ENCODE measurements at places on chromosomes 2 and 18.

DNA sequence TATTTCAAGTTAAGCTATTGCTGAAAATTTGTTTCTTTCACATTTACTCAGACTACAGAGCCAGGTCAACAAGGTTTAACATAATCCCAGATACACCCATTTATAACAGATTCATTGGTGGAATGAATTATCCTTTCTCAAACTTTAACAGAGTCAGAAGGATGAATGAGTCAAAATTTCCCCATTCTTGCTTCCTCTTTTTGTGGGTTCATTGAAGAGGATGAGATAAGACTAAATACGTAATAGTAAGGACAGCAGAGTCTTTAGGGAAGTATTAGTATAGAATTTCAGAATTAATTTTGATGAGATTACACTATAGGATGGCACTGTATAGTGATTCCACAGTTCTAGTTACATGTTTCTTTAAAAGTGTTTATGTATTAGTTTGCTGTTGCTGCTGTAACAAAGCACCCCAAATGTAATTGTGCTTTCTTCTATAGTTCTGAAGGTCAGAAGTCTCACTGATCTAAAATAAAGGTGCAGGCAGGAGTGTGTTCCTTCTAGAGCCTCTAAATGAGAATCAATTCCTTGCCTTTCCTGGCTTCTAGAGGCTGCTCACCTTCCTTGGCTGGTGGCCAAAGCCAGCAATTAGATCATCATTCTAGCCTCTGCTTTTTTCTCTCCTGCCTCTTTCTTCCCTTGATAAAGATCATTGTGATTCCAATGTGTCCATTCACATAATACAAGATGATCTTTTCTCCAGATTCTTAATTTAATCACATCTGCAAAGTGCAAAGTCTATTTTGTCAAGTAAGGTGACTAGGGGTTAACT is 309.3 kb upstream of the PIK3C3 start:
- no peak for DNase-seq

- no peak for DNase-seq
Observed at GRCh38 chr2:156156580-156156979, 175.9 kb downstream of the NR4A2 start.

DNA sequence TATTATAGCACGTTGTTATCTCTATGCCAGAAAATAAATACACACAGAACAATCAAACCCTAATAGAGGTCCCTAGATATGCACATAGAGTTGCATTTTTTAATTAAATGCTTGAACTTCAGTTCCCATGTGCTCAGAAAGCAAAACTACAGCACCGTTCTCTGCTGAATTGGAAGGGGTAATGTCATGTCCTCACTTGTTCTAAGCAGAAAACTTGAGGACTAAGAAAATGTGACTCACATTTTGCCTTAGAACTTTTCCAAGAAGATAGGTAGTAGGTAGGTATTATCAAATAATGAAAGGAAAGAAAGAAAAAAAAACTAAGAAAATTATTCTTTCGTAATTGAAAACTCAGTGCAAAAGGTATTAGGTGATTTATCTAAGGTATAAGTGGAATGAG is 607.3 kb downstream of the ERBB4 start:
- no peak for DNase-seq

DNA sequence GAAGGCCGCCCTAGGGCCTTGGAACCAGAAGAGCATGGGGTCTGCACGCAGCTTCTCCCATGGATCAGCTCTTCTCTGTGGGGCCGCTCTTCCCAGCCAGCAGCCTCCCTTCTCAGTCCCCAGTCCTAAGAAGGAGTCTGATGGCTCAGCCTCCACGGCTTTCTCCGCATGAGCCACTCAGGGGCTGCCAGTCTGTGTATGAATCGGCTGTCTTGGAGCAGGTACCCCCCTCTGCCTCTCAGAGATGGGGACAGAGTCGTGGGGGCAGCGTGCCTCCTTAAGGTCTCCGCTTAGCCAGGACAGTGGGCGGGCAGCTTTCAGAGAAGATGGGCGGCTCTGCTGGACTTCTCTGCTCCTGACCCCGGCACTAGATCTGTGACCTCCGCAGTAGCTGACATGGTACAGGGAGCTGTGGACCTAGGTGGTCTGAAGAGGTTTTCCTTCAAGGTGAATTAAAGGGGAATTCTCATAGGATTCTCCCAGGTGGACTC is 21.6 kb downstream of the INPP5D start:
- no peak for DNase-seq

- DNase-seq = no peak
Observed at GRCh38 chr2:142714600-142714999, 162.9 kb upstream of the KYNU start.

- DNase-seq = no peak
Observed at GRCh38 chr2:183803596-183803995, 679.4 kb downstream of the NUP35 start.

DNA sequence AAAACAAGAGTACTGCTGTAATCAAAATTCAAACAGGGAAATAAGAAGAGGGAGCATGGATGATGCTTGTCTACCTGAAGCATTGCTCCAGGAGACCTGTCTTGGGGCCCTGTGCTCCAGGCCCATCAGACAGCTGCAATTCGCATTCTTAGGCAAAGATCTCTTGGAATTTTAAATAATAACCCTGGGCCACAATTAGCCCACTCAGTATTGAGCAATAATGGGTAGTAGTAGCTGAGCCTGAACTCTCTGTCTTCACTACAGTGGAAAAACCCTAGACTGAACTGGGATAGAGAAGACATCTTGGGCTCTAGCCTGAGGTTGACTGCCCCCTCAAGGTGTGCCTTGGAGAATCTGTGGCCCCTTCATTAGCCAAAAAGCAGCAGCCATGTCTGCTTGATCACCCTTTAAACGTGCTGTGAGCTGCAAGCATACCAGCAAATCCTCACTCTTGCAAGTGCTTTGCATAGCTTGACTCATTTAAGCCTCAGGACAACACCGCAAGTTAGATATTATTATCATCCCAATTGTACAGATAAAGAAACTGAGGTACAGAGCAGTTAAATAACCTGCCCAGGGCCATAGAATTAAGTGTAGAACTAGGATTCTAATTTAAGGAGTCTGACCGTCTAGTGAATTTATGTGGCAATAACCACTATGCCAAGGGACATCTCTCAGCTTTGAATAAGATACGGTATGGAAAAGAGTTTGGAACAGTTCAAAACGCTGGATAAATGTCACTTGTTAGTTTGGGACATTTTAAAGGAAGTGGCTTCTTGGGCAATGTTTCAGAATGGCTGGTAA is 69.0 kb downstream of the DDX1 start:
- no peak for DNase-seq

DNA sequence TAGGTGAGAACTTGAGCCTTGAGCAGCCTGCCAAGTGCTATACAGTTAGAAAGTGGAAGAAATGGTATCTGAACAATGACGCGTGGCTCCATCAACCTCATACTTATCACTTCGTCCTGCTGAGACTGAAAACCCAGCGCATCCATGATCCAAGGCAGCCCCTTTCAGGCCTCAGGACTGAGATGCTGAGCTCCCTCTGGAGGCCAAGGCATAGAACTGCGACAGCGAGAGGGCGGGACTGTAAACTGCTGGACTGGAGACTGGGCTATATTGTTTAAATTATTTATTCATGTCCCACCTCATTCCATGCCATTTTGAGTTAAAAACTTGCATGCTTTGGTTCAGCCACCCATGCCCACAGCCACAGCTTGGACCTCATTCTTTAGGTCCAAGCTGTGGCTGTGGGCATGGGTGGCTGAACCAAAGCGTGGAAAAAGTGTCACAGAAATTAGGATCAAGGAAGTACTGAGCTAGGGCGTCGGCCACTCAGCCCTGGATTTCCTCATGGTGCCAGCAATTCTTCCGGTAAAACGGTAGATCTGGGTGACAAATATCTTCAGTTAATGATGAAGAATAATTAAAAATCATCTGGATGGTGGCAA is 195.5 kb downstream of the L3MBTL4 start:
- no peak for DNase-seq

DNA sequence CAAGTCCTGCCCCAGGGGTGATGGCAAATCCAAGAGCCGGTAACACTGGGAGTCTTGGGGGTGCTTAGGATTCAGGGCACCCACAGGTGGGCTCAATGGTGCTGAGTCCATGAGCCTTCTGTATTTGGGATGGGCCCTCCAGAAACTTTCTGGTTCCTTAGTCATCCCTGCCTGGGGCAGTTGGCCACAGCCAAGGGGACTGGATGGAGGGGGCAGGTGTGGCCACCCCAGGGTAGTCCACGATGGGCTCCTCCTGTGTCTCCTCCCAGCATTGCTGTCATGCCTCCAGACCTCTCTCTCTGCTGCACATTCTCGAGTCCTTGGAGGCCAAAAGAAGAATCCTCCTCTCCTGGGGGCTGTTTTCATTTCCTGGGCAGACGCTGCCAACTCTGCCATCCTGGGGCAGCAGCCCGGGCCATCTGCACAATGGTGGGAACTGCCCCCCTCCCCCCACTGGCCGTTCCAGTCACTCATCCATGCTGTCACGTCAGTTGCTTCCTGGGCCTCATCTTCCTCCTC is 158.0 kb upstream of the TWIST2 start:
- DNase-seq = no peak

GRCh38 chr2:131488306-131489205 is 3.6 kb downstream of the MZT2A start:
- no peak for DNase-seq

GRCh38 chr2:48265169-48266030 is 264.6 kb upstream of the STON1 start:
- DNase-seq = no peak

DNA sequence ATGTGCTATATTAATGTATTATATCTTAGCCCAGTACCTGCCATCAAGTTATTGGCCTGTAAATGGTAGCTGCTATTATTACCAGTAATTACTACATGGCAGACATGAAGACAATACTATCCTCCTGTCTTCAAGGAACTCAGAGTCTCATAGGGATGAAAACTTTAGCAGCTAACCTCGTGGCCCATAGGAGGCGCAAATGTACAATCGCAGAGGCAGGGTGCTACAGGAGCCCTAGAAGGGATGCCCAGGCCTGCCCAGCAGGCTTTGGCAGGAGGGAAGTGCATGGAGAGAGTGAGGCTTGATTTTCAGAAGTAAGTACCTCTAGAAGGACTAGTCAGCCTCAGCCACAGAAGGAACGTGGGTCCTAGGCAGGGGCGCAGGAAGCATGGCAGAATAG is 44.7 kb upstream of the KIDINS220 start:
- peak; percentile 37 for DNase-seq

GRCh38 chr2:49146401-49146800 is 7.9 kb downstream of the FSHR start:
- no peak for DNase-seq

GRCh38 chr2:59875836-59876235 is 677.6 kb downstream of the BCL11A start:
- DNase-seq = no peak

DNA sequence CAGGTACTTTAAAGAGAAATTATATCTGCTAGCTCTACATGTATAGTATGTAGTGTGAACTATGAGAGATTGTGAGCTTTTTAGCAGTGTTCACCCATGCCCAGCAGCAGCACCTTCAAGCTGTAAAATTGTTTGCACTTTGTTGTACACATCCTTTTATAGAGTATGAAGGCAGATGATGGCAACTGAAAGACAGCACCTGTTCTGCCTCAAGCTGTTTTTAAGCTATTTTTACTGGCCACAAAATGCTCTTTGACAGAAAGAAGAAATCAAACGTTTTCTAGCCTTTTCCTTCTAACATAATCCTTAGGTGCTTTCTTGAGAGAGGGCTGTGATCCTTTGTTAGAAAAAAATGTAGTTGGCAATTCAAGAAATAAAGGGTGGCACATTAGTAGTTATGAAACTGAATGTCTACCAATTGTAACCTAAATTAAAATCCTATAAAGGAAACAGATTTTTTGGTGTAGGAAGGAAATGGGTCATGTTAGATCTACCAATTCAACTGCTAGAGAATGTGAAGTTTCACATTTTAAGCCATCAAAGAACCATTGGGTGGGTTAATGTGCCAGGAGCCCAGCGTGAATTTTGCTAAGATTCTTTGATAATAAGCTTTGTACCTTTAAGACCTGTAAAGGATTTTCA is 59.5 kb downstream of the R3HDM1 start:
- peak; percentile 3 for DNase-seq

GRCh38 chr18:21110713-21111345 is 784 bp downstream of the ROCK1 start:
- DNase-seq = peak; percentile 25

GRCh38 chr2:25903216-25903776 is 25.0 kb upstream of the ASXL2 start:
- DNase-seq = no peak

DNA sequence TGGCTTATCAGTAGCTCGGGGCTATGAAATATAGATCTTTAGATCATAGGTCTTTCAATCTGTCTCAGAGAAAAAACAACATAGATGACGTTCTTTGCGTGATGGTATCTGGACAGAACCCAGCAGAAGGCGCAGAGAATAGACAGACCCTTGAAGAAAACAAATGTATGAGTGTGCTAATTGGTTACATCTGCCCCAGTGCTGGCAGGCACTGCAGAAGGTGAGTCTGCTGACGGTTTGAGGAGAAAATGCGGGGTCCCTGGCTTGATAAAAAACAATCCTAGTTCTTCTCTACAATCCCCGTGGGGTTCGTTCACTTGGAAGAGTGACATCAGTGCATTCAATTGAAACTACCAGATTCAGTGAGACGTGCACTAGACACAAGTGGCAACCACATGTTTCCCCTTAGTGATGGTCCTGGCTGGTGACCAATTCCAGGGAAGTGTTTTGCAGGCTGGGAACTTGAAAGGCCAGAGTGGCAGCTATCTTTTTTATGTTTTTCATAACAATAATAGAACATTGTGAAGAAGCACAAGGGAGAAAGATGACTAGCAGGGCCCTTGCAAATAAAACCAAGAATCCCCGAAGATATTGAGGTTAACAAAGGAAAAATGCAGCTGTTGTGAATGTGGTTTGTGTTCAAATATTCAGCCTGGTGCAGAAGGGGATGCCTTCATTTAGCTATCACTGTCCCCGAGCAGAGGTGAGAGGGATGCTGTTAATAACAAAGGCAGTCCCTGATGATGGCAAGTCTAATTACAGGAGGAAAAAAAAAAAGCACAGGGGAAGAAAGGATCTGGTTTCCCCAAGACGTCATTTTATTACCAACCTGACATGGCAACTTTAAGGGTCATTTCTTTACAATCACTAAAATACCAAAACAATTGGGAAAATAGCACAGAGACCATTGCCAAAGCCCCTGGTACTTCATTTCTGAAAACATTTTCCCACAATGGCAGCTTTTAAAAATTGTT is 337.6 kb upstream of the FIGN start:
- peak; percentile 64 for DNase-seq

DNA sequence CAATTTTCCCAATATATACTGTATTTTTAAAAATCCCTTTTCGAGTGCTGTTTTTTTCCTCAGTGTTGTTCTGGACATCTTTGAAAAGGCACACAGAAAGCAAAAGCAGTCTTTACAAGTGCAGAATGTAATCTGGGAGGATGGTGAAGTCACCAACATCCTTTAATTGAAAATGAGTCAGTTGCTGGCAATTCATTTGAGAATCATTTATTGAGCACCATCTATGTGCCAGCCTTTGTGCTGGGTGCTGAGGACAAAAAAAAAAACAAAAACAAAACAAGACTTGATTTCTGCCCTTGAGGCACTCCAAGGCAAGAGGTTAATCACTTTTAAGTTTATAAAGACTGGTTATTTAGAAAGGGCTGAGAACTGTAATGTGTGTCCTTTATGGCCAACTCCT is 46.7 kb upstream of the ACVR1 start:
- DNase-seq = no peak

All from LHCN-M2 (cell line).